ENCODE measurements at places on chromosomes 7 and 10. TPM values are rescaled to one million over a fixed set of nuclear protein-coding genes. Genes with fewer than 3 reads are reported as not detected.

GRCh38 chr7:20790375-20790774 lies 3.7 kb upstream of the SP8 start:
- ATAC-seq, result no peak

DNA sequence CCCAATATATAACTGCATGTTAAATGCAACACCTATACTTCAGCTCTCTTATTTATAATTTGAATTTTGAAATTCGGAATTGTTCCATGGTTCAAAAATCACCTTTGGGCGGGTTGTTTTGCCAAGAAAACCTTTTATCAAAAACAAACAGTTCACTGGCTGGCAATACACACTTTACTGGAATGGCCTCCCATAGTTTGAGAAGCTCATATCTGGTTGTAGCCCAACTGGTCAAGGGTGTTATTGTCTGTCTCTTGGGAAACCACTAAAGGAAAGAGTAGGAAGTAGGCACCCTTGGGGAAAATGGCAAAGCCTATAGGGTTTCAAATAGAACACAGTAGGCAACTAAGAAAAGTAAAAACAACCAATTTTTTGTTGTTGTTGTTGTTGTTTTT lies 117.9 kb downstream of the HIPK2 start:
- ATAC-seq, result no peak

DNA sequence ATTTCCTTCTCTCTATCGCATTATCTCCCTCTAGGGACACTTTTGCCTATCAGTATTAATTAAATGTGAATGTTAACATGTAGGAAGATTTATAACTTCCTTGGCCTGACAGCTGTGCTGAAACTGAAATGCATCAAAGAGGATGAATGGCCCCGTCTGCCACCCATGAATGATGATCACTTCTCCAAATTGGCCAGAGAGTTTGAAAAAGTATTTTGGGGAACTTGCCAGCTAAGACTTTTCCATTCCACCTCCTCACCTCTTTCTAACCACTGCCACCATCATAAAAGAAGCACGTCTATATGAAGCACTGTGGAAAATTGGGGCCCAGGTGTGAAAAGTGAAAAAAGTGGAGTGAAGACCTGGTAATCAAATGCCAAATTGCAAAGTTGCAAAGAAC lies 25.4 kb upstream of the ST8SIA6 start:
- no peak for ATAC-seq

The CLDN3 gene
- not detected for total RNA-seq

Data from motor neuron (in vitro differentiated cells).